ENCODE measurements at places on chromosomes 4 and X.

GRCh38 chr4:20603671-20604313 is 96.5 kb upstream of the PACRGL start:
- no peak for DNase-seq

- DNase-seq = no peak
Measured at GRCh38 chr4:39641451-39641850, 2.8 kb upstream of the SMIM14 start.

DNA sequence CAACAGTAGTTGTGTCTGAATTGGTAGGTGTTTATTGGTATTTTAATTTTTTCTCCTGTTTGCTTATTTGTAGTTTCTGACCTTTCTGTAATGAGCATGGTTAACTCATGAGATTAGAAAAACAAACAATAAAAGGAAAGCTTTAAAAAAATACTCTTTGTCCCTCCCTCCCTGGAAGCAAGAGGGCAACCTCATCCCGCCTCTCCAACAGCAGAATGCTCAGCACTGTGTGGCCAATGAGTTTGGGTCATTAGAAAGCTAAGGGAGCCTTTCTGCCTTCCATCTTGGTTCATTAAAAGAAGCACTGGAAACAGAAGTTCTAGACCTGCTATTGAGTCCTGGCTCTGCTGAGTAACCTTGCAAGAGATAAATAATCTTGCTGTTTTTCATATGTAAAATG is 33.9 kb downstream of the TRPC5 start:
- DNase-seq = no peak

GRCh38 chrX:21778236-21778635 is 20.3 kb upstream of the SMPX start:
- DNase-seq = peak; percentile 1

- DNase-seq = peak; percentile 57
Measured at GRCh38 chrX:19513383-19513782, 1.9 kb downstream of the MAP3K15 start.

Measured in NCI-H524 (cell line).